ENCODE measurements at places on chromosomes 2 and 18.

- DNase-seq, result no peak
These were observed 274.0 kb upstream of the FIGN start for GRCh38 chr2:164009756-164010337.

GRCh38 chr2:239339241-239339640 is 61.6 kb downstream of the HDAC4 start:
- no peak for DNase-seq

DNA sequence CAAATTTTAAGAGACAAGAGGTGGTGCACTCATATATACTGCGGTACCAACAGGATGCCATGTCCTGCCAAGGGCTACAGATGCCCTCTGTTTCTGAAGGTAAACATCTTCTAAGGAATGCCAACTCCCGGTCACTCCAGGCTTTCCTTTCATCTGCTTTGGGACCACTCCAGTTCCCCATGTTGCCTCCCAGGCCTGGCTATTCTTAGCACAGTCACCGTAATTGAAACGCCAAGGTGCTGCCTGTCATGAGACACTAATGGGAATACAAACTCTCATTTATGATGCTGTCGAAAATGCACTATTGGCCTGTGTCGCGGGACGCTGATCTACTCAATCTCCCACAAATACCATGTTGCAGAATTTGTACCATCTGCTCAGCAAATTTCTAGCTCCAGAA is 79.6 kb downstream of the KLF7 start:
- no peak for DNase-seq

- DNase-seq, result peak; percentile 30
These were observed 25.4 kb downstream of the SP100 start for GRCh38 chr2:230441227-230441897.

GRCh38 chr2:85853499-85854165 is 35.2 kb downstream of the ST3GAL5 start:
- DNase-seq, result no peak

DNA sequence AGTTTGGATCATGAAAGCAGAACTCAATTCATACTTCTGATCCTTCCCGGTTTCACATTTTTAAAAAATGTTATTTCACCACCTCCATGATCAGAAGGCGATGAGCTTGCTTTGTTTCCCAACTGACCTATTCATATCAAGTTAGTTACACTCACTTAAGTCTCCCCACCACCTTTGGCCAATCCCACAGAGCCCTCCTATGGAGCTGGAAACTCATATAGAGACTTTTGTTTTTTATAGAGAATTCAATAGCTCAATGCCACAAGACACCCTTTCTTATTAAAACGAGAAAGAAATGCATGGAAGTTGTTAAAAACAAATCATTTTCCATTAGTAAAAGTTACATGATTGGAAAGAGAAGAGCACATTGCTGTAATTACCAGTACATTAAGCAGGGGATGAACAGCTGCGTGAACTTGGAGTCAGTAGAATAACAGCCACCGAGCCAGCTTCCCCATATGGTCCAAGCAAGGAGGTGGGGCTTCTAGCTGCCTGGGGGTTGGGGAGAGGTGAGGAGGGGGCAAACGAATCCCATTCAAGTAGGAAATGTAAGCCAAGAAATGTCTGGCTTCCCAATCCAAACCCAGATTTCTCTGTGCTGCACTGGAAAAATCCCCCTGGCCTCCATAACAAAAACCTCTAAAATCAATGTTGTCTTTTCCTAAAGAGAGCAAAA is 614.5 kb downstream of the IRS1 start:
- no peak for DNase-seq

All from stimulated activated CD8-positive, alpha-beta memory T cell treated with anti-CD3 and anti-CD28 coated beads, Interleukin-2, amount 100 ng/mL, for 1 hour (primary cell).